ENCODE measurements at places on chromosomes 7 and 10.

GRCh38 chr10:17001961-17002749 lies 127.5 kb downstream of the CUBN start:
- DNase-seq: no peak

DNA sequence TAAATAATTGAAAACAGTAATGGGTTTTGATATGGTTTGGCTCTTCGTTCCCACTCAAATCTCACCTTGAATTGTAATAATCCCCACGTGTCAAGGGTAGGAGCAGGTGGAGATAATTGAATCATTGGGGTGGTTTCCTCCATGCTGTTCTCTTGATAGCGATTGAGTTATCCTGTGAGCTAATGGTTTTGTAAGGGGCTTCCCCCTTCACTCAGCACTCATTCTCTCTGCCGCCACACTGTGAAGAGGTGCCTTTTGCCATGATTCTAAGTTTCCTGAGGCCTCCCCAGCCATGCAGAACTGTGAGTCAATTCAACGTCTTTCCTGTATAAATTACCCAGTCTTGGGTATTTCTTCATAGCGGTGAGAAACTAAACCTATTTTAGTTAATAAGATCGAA lies 551.7 kb upstream of the POT1 start:
- no peak for DNase-seq

- no peak for DNase-seq
Observed at GRCh38 chr7:157791666-157792065, 454.9 kb downstream of the DNAJB6 start.

GRCh38 chr7:23955145-23955544 lies 245.1 kb downstream of the STK31 start:
- DNase-seq: no peak

DNA sequence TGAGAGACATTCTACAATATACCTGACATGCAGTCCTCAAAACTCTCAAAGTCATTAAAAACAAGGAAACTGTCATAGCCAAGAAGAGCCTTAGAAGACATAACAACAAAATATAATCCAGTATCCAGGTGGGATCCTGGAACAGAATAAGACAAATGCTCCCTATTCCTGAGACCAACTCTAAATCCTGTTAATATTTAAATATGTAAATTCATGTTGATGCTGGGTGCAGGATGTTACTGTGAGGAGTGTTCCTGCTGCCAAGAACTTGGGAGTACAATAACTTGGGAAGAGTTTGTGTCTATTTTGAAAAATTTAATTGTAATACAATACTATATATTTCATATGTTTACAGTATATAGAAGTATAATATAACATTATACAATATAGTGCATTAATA lies 61.0 kb downstream of the FAS start:
- DNase-seq: no peak

DNA sequence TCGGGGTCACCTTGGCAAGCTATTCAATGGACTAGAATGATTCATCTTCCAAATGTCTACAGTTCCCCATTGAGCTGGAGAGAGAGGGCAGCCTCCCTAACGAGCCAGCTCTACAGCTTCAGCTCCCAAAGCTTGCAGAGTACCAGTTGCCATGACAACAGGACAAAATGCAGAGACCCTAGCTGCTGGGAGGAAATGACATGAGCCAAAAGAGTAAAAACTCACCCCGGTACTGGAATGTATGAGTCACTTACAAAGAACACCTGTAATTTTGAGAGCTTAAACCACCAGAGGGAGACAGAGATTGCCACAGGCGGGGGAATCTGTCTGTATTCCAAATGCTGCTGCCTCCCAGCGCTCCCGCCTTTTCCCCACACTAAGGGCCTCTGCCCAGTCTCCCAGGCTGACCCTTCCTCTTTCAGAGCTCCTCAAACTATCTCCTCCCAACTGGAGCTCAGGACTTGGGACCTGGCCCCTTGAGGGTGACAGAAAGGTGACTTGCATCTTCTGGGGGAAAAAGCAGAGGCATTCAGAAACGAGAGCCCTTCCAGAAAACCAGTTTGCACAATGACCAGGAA lies 95.5 kb downstream of the CUL2 start:
- no peak for DNase-seq

DNA sequence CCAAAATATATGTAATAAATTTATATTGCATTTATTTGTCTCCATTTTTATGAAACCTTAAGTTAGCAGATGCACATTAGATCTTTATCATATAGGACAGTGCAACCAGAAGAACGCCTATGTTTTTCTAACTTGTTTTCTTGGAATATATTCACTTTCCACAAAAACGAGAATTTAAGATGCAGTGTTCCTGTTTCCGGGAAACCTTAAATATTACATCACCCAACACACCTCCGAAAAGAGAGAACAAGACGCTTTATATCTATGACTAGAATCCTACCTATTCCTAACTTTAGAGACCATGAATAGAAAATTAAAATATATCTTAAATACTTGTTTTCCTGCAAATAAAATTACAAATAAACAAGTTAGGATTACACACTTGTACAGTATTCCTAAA lies 1.9 kb downstream of the EZH2 start:
- no peak for DNase-seq

DNA sequence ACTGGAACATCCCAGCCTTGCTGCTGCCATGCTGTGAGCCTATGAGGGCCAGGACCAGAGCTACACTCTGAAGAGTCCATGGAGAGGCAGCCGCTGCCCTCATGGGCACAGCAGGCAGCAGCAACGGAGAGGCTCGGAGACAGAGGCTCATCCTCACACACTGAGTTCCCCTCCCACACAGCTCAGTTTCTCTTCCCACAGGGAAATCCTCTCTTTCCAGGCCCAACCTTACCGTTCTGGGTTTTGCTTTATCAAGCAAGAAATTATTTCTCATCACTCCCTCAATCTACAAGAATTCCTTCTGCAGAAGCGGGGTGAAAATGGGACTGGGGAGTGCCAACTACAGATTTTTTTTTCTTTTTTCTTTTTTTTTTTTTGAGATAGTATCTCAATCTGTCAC lies 36.6 kb downstream of the GOLGA7B start:
- DNase-seq: no peak

GRCh38 chr10:103491729-103492364 lies 1.7 kb upstream of the NEURL1 start:
- DNase-seq: no peak

DNA sequence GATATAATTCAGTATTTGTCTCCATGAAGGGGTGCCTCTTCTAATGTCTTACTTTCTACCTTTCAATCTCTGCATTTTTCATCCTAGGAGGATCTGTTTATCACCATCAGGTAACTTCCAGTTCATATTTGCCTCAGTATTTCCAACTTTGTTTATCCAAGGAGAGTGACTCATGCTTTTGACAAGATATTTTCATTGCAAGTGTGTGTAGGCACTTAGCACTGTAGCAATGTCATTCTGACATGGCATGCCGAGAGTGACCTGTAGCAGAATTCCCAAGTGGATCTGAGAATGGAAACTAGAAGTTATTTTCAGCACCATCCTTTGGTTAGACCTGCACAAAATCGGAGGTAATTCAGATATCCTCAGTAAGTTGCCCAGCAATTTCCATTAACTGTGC lies 129.9 kb downstream of the INHBA start:
- no peak for DNase-seq

DNA sequence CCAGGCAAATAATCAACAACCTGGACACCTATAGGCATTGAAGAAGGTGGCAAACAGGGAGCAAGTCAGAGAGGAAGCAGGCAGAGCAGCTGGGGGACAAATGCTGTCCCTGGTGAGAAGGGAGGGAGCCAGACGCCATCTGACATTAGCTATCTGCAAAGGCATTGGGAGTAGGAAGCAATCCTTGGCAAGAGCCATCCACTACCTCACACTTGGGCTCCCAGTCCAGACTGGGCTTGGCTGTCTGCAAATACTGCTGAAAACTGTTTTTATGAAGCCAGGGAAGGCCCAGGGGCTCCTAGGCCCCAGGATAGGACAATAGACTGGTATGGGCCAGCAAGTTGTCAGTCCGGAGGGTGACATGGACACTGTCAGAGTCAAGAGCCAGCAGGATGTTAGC lies 132.5 kb downstream of the SORBS1 start:
- no peak for DNase-seq

All from stimulated activated CD4-positive, alpha-beta T cell treated with anti-CD3 and anti-CD28 coated beads, Interleukin-1b, Interleukin-23, amount 100 ng/mL, for 24 hours (primary cell).